ENCODE measurements at places on chromosomes 12 and 14.

- no peak for DNase-seq
Measured at GRCh38 chr12:45803111-45803510, 73.6 kb downstream of the ARID2 start.

DNA sequence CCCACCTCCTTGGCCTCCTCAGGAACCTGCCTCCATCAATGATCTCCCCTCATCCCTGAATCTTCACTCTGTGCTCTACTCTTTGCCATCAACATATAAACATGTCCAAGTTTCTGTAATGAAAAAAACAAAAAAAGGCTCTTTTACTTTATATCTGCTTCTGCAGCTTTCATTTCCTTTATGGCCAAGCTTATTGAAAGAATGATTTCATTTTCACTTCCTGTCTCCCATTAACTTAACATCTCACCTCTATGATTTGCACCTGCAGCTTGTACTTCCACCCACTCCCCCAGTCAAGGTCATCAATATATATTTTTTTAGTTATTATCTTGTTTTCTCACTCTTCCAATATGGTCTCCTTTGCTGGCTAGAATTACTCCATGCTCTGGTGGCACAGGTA, 15.6 kb upstream of the RNU6-7 start:
- DNase-seq, result no peak

GRCh38 chr12:4137015-4137414, 136.5 kb upstream of the CCND2 start:
- no peak for DNase-seq

DNA sequence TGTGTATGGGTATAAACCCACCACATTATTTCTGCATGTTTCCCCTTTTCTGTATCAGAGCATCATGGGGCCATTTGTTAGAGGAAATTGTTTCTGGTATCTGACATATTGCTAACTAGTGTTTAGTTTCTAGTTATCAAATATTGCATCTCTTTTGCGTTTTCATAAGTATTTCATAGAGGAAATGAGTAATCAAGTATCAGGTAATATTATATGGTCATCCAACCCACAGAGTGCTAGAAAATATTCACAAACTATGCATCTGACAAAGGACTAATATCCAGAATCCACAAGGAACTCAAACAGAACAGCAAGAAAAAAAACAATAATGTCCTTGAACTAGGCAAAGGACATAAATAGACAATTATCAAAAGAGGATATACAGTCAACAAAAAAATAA, 258.9 kb upstream of the LRIG3 start:
- no peak for DNase-seq

DNA sequence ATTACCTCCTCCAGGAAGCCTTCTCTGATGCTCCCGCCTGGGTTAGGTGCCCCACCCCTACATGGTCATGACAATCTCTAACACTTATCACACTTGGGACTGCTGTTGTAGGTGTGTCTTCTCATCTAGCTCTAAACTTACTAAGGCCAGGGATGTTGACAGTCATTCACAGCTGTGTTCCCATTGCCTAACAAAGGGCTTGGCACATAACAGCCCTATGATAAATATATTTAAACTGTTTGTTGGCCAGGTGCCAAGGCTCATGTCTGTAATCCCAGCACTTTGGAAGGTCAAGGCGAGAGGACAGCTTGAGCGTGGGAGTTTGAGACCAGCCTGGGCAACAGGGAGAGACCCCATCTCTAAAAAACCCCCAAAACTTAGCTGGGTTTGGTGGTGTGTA, 98.8 kb upstream of the RGS6 start:
- DNase-seq, result no peak

GRCh38 chr14:58954901-58955861, 233.3 kb upstream of the DAAM1 start:
- no peak for DNase-seq

DNA sequence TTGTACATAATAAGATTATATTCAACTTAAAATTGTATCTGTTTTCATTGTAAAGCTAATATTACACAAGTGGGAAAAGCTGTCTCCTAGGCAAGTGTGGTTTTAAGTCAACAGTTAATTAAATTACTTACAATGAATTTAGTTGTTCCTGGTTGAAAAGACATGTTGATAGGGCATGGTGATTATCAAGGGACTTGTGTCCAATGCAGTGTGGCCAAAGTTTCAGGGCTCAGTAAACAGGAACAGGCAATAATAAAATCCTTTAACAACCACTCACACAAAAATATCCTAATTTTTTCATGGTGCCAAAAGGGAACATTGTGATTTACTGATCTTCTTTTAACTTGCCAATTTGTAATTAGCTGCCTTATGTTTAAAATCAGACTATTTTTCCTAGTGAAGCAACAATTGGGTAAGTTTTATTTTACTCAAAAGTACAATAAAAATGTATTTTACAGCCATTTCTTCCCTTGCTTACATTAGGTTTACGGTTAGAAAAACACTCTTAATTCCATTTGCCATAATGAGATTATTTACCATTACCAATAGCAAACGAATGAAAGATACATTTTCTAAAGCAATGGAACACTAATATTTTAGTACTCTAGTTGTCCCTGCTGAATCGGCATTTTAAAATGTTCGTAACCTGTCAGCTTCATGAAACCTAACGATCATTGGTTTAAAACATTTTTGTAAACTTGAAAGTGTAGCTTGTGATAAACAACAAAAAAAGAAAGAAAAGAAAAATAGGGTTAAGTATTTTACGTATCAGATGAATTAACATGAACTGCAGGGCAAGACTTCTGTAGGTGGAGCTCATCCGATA, 1.8 kb upstream of the WNK1 start:
- DNase-seq, result no peak

GRCh38 chr14:22448035-22448904, 140.8 kb downstream of the DAD1 start:
- DNase-seq, result no peak

DNA sequence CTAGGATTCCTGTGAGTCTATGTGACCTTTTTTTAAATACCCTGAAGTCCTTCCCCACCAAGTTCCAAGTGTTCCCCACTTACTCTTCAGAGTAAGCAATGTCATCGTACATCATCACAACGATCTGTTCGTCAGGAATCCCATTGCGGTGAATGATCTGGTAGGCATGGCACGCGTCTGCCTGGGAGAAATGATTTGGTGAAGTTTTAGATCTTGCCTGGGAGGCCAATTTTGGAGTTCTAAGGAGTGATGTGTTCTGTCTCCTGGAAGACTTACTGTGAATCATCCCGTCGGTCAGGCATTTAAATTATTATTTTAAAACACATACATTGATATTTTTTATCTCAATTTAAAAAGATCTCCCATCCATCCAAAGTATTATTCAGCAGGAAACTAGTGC, 29.8 kb downstream of the LGMN start:
- DNase-seq, result no peak

DNA sequence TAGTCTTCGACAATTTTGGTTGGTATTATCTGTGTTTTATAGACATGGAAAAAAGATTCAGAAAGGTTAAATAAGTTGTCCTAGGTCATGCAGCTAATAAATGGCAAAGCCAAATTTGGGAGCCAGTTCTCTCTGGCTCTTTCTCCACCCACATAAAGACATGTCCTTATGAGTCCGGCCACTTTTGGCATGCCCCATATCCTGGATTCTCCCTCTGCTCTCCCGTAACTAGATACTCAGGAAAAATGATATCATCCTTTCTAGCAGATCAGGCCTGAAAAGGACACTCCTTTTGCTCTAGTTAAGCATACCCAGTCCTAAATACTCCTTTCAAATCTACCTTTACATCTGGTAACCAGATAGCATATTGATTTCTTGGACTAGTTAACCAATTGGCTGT, 64.4 kb downstream of the TTLL5 start:
- no peak for DNase-seq

Data from stimulated activated CD8-positive, alpha-beta memory T cell treated with anti-CD3 and anti-CD28 coated beads, Interleukin-15, amount 100 ng/mL, for 24 hours (primary cell).